ENCODE measurements at places on chromosomes 2 and 18.

GRCh38 chr2:10914272-10914693, 2.5 kb downstream of the KCNF1 start:
- DNase-seq = no peak

DNA sequence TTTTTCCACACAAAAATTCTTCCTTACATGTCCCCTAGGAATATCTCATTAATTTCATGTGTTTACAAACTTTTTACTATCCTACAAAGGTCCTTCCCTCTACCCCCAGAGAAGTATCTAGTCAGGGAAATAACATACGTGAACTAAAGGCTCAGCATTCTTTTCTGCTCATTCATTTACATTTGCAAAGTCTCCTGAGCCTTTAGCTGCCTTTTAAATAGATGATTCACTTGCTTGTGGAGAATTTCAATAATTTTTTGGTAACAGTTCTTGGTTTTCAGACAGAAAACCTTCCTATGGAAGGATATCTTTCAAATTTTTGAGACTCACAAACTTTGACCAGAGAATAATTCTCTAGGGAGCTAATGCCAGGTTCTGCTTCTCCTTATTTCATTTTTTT, 81.5 kb upstream of the RMDN2 start:
- no peak for DNase-seq

DNA sequence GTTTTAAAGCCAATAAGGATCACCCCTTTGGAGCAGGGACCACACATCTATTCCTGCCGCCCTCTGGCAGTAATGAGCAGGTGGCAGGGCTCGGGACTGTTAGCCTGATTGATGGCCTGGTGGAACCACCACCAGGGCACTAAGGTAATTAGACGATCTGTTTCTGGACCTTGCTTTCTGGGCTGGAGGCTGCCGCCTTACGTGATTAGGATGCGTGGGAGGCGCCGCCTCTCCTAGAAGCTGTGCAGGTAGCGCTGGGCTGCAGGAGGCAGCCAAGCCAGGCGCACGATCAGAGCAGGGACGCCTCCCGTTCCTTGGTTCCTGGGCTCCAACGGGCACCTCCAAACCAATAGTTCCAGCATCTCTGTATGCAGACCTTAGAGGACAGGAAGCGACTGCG, 242.6 kb upstream of the RAB12 start:
- DNase-seq = no peak

GRCh38 chr2:162086904-162087303, 12.9 kb upstream of the DPP4 start:
- DNase-seq = no peak

DNA sequence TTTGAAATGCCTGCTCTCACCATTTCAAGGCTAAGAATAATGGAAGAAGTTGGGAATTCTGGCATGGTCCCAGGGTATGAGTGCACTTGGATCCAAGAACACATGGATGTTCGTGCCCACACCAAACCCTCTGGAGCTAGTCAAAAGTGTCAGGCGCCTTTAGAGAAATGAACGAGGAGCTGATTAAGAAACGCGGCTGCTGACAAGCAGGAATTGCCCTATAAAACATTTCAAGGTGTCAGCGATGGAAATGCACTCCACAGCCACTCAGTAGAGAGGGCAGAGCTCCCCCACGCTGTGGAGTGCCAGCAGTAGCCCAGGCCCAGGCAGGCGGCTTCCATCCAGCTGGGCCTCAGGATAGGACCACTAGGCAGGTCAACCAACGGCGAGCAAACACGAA, 213.7 kb downstream of the TTC32 start:
- no peak for DNase-seq

GRCh38 chr2:217414429-217414828, 554.6 kb upstream of the TNP1 start:
- no peak for DNase-seq

DNA sequence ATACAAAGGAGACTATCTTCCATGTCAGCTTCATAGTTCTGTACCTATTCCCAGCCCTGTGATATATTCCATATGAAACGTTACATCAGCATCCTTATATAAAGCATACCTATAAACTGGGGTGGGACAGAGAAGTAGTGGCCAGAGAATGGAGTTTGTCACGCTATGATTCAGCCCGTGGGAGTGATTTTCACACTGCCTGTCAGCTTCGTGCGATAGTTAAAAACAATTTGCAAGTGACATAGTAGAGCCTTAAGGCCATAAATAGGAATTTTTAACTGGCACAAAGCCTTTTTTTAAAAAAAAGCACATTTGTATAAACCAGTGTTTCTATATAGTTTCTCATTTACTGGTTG, 30.2 kb downstream of the PKP4 start:
- DNase-seq = no peak

DNA sequence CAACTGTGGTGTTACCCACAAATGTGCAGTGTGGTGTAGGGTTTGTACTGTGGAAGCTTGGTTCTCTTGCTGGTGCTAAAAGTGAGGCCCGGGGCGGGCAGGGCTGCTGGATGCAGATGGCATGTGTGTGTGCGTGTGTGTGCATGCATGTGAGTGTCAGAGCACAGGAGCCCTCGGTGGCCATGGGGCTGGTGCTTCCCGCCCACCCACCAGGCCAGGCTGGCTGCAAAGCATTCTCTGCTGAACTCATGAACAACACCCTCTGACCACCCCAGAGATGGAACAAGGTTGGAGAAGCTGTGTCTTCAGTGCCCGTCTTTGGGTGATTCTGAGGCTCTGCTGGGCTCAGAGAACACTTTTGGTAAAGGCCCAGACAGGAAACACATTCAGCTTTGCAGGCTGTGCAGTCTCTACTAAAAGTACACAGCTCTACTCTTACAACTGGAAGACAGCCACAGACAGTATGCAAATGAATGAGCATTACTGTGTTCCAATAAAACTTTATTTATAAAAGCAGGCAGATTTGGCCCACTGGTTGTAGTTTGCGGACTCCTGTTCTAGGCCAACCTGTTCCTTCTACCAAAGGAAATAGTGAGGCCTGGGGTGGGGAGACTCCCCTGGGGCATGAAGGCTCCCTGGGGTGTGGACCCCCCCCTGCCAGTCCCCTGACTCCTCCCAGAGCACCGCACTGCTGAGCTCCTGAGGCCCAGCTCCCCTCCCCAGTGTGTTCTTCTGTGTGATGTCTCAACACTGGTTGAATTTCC, 225.3 kb upstream of the HDAC4 start:
- no peak for DNase-seq

GRCh38 chr18:56815926-56816325, 164.8 kb downstream of the WDR7 start:
- no peak for DNase-seq

- DNase-seq = no peak
Observed at GRCh38 chr2:235740821-235741220, 247.0 kb downstream of the AGAP1 start.

DNA sequence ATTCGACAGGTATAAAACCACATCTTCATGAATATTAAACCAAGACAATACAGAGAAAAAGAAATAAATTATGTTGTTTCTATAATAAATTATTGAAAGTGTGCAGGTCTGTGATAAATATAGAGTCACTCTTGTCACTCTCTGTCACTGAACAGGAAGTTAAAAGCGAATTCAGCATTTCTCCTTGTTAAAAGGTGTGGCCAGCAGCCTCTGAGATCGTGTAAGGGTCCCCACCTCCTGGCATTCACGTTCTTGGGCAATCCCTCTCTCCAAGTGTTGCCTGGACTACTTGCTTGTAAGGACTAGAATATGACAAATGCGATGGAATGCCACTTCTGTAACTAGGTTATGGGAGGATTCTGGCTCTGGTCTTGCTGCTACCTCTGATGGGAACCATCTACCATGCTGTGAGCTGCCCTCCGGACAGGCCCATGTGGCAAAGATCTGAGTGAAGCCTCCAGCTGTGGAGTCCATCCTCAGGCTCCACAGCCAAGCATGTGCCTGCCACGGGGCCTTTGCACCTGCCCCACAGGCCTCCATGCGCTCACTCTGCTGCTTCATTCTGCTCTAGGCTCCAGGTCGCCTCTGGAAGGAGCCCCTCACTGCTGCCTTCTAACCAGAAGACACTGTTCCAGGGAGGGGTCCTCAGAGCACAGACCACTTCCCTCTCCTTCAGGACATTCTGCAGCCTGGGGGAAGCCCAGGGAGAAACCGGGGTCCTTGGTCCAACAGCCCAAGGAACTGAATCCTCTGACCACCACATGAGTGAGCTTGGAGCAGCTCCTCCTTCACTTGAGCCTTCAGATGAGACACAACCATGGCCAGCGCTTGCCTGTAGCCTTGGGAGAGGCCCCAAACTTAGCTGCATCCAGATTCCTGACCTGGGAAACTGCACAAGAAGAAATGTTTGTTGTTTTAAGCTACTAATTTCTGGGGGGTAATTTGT, 202.9 kb upstream of the HDAC4 start:
- DNase-seq = no peak

GRCh38 chr18:22493255-22493654, 75.5 kb upstream of the CTAGE1 start:
- DNase-seq = no peak

GRCh38 chr2:47300609-47301276, 102.2 kb upstream of the MSH2 start:
- no peak for DNase-seq

DNA sequence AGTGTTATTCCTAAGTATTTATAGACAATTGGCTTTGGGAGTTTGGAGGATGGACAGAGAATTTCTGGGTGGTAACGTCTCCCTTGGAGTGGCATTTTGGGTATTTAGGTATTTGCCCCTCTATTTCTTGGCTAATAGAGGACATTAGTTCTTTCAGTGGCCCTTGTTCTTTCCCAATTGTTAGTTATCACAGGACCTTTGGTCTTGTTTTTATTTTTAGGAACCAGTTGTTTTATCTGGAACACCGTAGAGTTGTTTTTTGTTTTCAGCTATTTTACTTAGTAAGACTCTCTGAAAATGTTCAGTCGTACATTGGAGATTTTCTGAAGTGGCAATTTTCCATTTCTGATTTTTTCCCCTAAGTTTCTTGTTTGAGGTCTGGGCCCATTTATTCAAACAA, 40.5 kb upstream of the TNFRSF11A start:
- DNase-seq = no peak

DNA sequence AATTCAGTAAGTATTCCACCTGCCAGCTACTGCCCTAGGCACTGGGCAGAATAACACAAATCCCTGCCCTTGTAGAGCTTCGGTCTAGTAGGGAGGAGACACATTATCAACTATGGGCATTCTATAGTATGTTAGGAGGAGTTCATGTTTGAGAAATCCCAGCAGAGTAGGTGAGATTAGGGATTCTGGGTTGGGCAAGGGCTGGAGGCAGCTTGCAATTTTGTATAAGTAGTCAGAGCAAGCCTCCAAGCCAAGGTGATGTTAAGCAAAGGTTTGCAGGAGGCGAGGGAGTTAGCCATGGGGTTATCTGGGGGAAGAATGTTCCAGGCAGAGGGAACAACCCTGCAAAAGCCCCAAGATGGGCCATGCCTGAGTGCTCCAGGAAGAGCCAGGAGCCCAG, 187.9 kb upstream of the HS6ST1 start:
- no peak for DNase-seq

- no peak for DNase-seq
Observed at GRCh38 chr2:225009768-225010167, 32.5 kb downstream of the DOCK10 start.

DNA sequence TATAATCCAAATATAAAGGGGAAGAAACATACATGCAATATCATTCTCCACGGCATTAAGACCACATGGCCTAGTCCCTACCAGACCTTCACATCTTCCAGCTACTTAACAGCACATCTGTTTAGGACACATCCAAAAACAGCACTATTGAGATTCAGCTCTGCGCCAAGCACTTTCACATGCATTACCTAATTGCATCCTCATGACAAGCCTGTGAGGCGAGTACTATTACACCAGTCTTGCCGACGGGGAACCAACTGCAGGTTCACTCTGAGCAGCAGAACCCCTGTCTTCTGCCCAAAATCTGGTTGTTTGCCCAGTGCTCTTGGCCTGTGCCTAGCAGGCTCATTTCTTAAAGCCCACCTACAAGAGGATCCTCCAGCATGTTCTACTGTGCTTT, 66.7 kb downstream of the AAK1 start:
- DNase-seq = no peak

DNA sequence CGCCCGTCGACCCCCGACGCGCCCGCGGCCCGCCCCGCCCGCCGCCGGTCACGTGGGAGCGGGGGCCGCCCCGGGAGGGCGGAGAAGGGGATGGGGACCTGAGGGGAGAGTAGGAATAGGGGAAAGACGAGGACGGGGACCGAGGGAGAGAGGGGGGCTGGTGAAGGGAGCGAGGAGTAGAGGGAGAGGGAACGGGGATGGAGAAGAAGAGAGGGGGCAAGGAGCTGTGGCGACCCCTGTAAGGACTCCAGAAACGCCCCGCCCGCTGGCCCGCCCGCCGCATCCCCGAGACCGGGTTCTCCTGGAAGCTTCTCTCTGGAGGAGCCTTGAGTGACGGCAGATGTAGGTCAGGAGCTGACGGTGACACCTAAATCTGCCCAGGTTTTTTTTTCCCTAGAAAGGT, 615 bp downstream of the ADNP2 start:
- no peak for DNase-seq

DNA sequence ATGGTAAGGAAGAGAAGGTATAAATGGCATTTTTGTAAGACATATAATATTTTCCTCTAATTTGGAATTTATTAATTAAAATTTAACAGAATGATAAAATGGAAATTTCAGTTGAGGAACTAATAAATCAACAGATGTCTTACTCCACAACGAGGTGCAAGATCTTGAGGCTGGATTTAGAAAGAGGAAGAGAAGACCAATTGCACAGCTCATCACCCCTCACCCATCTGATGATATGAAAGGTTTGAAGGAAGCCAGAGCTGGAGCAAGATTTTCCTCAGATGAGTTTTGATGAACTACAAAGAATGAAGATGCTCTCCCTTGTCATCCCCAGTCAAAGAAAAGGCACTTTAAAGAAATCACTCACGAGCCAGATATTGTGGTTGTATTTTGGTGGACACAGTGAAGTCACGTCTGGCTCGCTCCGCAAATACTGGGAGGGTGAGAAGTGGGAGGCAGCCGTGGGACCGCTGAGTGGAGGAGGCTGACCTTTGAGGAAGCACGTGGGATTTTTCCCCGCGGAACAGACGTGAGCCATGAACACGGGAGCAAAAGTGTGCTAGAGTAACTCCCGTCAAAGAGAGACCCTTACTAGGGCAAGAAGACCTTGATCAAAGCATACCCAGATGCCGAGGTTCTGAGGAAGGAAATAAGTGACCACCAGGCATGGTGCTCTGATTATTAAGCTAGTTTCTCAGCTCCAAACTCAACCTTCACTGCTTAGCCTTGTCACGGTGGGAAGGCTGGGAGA, 511.4 kb downstream of the RNF144A start:
- DNase-seq = no peak

DNA sequence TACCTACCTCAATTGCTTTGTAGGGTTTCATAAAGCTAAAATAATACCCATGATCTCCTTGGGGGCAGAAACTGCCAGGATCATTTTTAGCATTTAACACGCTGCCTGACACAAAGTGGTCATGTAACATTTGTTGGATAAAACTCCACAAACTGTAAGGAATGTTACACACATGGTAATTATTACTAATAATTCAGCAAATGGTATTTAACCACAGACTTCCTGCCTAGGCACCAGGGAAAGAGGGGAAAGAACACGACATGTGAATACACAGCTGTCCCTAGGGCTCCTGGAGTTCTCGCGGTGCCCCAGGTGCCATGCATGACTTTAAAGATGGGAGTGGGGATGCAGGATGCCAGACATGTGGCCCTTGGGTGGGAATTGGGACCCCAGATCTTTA, 43.5 kb downstream of the ASAP2 start:
- DNase-seq = no peak
